Muscle of leg (tissue), 16 donors: ENCODE measurements at places on chromosomes 1 and 21.
A peak's percentile ranks its signal among the peaks of the same experiment; 100 is the strongest.

- no peak for DNase-seq
These were observed 785.2 kb upstream of the B3GALT2 start for GRCh38 chr1:193971595-193971994.

GRCh38 chr1:245378311-245378722 lies 223.5 kb downstream of the KIF26B start:
- no peak for DNase-seq

DNA sequence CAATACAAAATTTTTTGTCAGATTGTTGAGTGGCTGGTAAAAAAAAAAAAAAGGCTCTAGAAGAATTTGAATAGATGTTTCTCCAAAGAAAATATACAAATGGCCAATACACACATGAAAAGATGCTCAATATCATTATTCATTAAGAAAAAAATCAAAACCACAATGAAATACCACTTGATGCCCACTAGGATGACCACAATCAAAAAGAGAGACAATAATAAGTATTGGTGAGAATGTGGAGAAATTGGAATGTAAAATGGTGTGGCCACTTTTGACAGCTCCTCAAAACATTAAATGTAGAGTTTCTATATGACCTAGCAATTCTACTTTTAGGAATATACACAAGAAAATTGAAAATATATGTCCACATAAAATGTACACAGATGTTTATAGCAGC lies 100.0 kb downstream of the CLEC20A start:
- no peak for DNase-seq

DNA sequence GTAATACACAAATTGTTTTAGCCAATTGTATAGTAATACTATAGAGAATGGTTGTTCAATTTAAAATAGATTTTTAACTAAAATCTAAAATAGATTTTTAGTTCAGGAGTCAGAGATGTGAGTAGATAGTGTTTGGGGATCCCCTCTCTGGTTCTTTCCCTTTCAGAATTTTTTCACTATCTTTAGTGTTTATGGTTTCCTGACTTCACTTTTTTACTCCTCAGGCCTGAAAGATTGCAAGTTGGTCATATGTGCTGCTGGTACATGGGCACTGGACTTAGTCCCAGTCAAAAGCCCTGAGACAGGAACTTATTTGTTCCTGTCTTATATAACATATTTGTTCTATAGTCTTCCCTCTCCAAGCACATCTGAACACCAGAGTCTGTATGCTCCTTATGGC lies 96.8 kb upstream of the ATP1B1 start:
- peak; percentile 11 for DNase-seq

- no peak for DNase-seq
These were observed 29.6 kb upstream of the CPLANE2 start for GRCh38 chr1:16266411-16267118.

DNA sequence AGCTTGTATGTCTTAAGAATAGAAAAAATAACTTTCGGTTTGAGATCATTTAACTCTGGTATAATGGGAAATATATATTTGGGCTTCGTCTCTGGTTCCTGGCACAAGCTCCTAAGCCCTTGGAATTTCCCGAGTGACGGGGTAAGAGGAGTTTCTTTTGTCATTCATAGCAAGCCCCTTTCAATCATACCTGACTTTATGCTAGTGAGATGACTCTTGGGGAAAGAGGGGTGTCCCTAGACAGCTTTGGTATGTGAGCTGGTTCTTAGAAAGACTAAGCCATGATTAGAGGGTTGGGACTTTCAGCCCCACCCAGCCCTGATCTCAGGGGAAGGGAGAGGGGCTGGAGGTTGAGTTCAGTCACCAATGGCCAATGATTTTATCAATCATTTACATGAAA lies 13.9 kb upstream of the MTARC1 start:
- DNase-seq: no peak

DNA sequence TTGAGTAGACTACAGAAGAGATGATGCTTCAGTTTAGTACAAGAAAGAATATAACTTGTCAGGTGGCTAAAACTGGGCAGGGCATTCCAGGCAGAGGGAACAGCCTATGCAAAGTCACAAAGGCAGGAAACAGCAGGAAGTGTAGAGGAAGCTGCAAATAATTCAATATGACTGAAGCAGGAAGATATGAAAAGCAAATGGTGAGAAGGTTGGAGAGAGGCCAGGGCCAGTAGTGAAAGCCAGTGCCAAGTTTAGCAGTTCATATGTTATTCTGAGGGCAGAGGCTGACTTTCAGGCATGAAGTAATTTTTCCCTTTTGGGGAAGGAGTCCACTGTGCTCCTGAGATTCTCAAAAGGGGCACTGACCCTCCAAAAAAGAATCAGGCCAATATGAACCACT lies 8.0 kb upstream of the YBX1 start:
- DNase-seq: peak; percentile 36

DNA sequence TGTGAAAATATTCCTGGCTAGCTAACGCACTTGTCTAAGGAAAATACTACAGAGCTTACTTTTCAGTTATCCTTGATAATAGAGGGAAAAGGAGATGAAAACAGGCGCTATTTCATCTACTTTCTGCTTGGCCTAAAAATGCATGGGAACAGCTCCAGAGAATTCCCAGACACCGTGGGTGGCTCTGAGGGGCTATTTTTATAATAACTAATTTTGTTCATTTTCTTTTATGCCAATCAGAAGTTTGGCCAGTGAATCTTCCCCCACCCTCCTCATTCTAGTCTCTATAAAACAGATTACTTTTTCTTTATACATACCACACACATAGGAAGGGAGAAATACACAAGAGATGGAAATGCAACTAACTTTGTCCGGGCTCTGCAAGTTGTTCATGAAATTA lies 322.9 kb downstream of the SETD4 start:
- peak; percentile 77 for DNase-seq
